ENCODE measurements at places on chromosomes 6 and 20.

DNA sequence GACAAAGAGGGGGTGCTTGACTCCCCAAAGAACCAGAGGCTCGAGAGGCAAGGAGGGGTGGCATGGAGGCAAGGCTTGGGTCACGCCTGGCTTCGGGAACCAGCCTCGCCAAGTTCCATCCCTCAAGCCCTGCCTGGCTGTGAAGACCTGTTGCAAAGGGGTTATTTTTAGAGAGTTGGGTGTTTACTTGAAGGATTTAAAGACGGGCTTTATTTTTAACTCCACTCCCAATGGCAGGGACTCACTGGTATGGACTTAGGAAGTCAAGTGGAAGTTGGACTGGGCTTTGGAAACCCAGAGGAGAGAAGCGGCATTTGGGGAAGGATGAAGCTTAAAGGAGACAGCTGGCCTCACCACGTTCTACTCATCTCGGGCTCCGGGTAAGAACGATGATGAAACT is 43.1 kb downstream of the JPH2 start:
- DNase-seq, result no peak

GRCh38 chr6:138555421-138555988 is 56.2 kb upstream of the NHSL1 start:
- no peak for DNase-seq

DNA sequence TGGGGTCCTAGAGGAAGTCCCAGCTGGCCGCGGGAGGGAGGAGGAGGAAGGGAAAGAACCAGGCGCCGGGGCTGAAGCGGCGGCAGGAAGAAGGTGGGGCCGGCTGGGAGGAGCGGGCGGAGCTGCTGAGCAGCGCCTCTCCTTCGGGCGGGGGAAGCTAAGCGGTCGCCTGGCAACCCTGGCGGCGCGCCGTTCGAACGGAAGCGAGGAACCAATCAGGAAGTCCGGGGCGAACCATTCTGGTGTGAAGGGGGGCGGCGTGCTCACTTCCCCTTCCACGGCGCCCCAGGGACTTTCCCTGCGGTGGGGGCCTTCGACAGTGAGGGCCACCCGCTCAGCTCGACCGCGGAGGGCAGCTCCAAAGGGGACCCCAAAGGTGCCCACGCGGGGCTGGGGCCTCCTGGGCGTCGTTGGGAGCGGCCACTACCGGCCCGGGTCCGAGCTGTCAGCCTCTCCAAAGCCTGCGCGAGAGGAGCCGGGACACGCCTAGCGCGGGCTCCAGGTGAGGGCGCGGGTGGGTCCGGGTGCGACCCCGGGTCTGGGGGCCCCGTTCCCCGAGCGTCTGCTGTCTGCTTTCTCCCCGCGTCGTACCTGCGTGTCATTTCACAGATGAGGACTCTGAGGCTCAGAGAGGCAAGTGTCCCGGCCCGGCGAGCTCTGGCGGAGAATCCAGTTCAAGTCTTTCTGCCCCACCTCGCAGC is at the start of gene FAM110A:
TSS of gene FAM110A (plus strand) at position 266 of the 701 bp plus-strand sequence. CDS start 11,090 bp downstream, outside the sequence.
- peak; percentile 94 for DNase-seq

DNA sequence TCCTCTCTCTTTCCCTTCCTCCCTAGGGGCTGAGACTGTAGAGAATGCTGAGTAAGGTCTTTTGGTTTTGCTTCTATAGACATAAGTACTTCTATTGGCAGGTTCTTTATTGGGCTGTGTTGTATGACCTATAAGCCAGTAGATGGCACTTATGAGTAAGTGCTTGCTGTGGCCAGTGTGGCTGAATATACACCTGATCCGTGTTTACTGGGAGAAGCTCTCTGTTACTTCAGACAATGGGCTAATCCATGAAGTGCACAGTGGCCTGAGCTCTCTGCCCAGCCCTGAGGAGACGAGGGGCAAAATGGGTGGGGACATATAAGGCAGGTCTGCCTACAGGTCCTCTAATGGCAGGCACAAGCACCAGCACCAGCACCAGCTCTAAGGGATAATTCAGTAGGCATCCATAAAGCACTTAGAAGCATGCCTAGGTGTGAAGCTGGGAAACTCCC is 610.3 kb downstream of the RNF144B start:
- peak; percentile 51 for DNase-seq

GRCh38 chr20:62961310-62961783 is 8.8 kb downstream of the SLC17A9 start:
- DNase-seq, result no peak

GRCh38 chr20:46023999-46024398 is 5.0 kb upstream of the SLC12A5 start:
- DNase-seq, result no peak

- no peak for DNase-seq
Measured at GRCh38 chr20:23609486-23610109, 3.9 kb upstream of the CST9 start.

DNA sequence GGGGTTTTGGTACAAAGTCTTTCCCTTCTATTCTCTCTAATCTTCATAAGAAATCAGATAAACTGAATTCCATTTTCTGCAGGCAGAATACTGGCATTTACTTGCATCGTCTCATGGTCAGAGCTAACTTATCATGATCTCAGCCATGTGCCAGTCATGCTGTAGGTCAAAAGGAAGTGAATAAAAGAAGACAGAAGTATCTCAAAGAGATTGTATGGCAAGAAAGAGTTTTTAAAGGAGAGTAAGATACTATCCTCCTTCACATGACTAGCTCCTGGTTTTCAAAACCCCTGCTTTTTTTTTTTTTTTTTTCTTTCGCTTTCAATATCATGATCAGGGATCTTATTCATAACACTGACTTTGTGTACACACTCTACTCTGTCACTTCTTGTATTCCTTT is 398.3 kb downstream of the C6orf118 start:
- no peak for DNase-seq

DNA sequence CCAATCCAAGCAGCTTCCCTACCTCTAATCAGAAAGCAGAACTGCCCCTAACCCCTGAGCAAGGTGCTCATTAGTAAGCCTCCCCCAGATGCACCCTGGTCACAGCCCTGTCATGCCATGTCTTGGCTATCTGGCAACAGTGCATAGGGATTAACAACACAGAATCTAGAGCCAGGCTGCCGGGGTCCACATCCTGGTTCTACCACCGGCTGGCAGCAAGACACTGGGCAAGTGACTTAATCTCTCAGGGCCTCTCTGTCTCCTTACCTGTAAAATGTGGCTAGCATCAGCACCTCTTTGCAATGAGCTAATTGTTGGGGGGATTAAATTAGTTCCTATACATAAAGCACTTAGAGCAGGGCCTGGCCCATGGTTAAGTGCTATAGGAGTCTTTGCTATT is 68.1 kb downstream of the CPNE5 start:
- DNase-seq, result no peak

GRCh38 chr6:108497883-108498282 is 62.8 kb upstream of the FOXO3 start:
- DNase-seq, result peak; percentile 45

GRCh38 chr20:61998343-61999121 is 67.1 kb downstream of the TAF4 start:
- DNase-seq, result no peak

- DNase-seq, result no peak
Measured at GRCh38 chr20:11032611-11033010, 358.8 kb upstream of the JAG1 start.

DNA sequence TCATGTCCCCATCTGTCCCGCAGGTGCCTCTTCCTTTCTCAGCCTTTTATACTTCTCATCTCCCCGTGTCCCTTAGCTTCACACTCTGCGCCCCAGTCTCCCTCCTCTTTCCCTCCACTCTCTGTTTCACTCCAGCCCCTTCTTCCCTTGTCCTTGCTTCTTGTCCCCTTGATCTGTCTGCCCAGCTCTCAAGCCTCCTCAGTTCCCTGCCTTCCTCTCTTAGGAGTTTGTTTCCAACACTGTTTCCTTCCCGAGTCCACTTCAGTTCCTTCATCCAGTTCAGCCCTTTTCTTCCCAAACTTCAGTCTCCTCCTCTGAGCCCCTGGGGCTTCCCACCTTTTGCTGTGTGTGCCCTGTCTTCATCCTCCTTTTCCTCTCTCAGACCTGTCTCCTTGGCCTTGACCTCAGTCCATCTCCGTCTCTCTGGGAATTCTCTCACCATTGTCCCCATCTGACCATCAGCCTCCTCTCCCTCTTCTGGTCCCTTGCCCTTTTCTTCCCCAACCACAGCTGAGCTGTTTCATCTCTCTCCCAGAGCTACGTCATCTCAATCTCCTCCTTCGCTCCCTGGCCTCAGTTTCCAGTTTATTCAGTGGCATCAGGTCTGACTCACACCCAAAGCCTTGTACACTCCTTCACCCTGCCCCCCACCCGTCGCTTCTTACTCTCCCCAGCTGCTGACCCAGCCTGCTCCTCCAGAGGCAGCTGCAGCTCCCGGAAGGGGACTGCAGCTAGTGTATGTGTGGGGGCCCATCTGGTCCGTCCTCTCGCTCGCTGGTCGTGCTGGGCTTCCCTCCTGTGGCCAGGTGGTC is 2.7 kb upstream of the DDR1 start:
- no peak for DNase-seq

- no peak for DNase-seq
Measured at GRCh38 chr6:152273002-152273401, 364.2 kb downstream of the SYNE1 start.

DNA sequence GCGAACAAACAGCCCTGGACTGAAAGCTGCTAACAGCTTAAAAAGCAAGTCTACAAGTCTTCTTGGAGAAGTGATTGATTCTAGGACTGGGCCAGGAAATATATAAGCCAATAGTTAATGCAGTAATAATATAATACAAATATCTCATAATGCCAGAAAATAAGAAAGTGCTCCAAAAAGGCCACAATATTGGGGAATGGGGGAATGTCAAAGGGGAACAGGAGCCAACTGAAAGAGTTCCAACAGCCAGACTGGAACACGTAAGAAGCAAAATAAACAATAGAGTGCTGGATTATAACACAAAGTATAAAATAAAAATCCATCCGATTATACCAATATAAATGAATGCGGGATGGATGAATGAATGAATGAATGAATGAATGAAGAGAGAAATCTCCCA is 295.8 kb downstream of the NRN1 start:
- no peak for DNase-seq

- no peak for DNase-seq
Measured at GRCh38 chr6:46062991-46063390, 47.3 kb upstream of the CLIC5 start.

DNA sequence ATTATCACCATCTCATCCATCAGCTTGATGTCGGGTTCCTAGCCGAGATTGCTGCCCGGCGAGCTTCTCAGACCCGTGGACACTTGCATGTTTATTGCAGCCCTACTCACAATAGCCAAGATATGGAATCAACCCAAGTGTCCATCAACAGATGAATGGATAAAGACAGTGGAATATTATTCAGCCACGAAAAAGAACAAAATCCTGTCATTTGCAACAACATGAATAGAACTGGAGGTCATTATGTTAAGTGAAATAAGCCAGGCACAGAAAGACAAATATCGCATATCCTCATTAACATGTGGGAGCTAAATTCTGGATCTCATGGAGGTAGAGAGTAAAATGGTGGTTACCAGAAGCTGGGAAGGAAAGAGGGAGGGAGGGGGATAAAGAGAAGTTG is 49.1 kb upstream of the SLC2A12 start:
- DNase-seq, result no peak

DNA sequence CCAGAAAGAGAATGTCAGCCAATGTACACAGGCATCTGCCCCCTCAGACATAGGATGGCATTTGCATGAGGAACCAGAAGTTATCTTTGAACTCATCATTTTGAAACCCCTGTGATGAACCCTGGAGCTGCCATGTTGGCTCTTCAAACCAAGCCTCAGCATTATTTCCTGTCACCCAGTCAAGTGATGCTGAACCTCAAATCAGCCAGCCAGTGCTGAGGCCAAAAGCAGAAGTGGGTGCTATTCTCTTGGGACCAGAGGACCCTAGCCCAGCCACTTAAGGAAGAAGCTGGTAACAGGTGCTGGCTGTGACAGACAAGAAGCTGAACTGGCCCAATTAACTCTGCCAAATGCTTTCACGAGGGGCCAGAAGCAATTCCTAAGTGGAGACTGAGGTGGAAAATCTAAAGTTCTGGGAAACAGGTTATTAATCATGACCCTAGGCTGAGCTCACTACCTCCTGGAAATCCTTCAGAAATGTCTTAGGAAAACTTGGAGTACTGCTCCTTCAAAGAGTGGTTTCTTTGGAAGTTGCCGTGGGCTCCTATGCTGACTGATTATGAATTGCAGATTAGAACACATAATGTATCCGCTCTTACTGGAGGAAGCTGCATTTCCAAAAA is 4.0 kb downstream of the PKIG start:
- DNase-seq, result no peak

- DNase-seq, result peak; percentile 11
Measured at GRCh38 chr6:64249115-64249514, 613.5 kb downstream of the PHF3 start.

DNA sequence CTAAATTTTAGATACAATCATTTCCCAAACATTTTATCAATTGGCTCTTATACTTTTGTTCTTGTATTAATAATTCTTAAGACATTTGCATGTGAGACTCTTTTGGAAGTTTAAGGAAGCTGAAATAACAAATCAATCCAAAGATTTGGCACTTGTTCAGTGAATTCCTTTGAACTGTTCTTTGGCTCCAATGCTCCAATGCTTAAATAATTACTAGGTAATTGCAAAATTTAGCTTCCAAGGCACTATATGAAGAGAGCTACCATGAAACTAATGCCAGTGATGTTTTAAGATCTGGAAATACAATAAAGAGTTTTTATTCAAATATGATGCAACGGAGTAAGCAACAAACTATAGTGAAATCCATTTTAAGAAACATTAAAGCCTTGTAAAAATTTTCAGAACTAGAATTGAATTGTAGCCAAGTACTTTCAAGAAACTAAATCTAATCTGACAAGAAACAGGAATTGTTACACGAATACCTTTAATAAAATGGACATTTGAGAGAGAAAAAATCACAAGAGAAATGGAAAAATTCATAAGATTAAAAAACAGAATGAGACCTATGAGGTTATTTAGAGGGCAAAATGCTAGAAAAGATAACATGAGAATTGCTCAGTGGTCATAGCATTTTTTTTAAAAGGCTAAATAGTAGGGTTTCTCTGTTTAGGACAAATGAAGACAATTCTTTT is 43.6 kb upstream of the SMLR1 start:
- DNase-seq, result no peak

DNA sequence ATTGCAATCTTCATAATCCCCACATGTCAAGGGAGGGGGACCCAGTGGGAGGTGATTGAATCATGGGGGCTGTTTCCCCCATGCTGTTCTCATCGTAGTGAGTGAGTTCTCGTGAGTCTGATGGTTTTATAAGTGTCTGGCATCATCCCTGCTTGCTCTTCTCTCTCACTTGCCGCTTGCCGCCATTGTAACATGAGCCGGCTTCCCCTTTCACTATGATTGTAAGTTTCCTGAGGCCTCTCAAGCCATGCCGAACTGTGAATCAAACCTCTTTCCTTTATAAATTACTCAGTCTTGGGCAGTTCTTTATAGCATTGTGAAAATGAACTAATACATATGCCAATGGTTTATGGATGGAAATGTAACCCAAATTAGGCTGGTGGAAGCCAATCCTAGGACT is 109.4 kb upstream of the AKAP12 start:
- no peak for DNase-seq

- no peak for DNase-seq
Measured at GRCh38 chr6:109428889-109429477, 11.4 kb downstream of the PPIL6 start.

GRCh38 chr6:133306931-133307330 is 65.8 kb downstream of the EYA4 start:
- DNase-seq, result no peak

GRCh38 chr6:90720404-90720803 is 133.5 kb upstream of the MAP3K7 start:
- no peak for DNase-seq
